ENCODE measurements at places on chromosomes 4 and X.

- no peak for DNase-seq
Observed at GRCh38 chrX:133033010-133033409, 63.9 kb downstream of the USP26 start.

DNA sequence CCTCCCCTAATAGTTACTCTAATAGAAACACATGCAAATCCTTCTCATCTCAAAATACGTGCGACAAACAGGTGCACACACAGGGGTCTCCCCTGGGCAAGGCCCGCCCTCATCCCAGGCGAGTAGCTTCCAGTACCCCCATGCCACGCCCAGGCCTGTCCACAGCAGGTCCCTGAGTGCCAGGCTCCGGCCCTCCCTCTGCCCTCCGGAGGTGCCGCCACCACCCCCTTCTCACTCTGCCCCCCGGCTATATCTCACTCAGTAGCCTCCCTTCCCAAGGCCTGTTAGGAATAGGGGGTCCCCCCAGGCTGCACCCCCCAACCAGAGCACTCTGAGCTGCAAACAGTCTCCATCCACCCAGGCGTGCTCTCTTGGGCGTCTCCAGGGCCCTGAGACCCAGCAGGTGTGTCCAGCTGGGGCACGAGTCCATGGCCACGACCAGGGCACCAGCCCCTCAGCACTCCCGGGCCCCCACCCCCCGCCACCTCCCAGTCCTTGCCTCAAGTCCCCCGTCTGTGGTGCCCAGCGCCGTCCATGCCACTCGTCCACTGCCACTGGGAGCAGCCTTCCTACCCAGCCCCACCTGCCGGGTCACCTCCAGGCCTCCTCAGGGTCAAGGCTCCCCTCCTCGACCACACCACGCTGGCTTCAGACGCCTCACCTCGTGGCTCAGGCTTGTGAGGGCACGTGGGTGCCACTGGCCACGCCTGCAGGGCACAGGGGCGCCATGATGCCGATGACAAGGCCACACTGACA is 41.7 kb downstream of the FAM53A start:
- no peak for DNase-seq

GRCh38 chr4:76658231-76659102 is 223.4 kb downstream of the SHROOM3 start:
- no peak for DNase-seq

DNA sequence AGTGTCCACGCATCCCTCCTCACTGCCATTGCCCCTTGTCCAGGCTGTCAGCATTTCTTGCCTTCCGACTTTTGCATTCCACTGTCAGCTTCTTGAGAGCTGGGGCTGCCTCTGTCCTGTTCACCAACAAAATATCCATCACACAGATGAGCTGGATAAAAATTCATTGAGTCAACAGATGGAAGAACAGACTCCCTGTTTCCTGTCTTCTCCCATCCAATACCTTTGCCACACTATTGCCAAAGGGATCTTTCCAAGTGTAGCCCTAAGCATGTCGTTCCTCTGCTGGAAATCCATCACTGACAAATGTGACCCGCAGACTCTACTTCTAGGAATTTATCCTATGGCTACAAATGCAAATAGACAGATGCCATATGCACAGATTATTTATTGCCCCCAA is 78.0 kb upstream of the PJA1 start:
- no peak for DNase-seq

DNA sequence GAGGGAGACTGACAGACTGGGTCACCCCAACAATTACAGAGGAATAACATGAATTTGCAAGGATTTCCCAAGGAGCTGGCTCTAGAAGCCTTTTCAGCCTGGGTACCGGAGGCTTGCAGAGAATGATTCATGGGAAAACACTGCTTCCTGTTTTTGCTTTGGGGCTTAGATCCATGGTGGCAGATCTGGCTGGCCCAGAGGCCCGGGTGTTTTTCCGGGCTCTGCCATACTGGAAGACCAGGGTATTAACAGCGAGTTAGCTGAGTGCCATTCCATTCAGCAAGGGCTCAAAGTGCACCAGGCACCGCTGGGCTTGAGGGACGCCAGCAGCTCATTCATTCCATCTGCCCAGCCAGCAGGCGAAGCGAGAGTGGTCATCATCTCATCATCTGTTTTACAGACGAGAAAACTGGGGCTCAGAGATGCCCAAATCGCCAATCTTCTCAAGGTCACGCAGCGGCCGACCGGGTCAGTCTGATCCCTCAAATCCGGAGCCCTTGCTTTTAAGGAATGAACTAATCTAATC is 1.3 kb downstream of the WDR1 start:
- DNase-seq, result no peak

- DNase-seq, result no peak
Observed at GRCh38 chr4:74878323-74878722, 54.6 kb upstream of the PARM1 start.

DNA sequence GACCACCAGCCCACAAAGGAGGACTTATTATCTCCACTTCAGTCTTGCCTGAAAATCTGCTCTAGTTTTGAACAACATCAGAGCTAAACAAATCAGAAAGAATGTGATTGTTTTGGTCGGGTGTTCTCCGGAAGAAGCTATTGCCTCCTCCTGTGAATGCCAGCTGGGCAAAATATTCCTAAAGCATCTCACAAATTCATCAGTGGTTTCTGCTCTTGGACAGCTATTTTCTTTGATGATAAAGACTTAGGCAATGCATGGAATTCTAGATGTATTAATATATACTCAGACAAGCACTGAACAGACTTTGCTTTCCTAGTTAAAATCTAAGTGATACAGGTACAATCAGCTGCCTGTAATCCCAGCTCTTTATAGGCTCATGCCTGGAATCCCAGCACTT is 71.8 kb downstream of the ASMT start:
- DNase-seq, result no peak

- no peak for DNase-seq
Observed at GRCh38 chr4:34293459-34293858, 1950.9 kb downstream of the ARAP2 start.

DNA sequence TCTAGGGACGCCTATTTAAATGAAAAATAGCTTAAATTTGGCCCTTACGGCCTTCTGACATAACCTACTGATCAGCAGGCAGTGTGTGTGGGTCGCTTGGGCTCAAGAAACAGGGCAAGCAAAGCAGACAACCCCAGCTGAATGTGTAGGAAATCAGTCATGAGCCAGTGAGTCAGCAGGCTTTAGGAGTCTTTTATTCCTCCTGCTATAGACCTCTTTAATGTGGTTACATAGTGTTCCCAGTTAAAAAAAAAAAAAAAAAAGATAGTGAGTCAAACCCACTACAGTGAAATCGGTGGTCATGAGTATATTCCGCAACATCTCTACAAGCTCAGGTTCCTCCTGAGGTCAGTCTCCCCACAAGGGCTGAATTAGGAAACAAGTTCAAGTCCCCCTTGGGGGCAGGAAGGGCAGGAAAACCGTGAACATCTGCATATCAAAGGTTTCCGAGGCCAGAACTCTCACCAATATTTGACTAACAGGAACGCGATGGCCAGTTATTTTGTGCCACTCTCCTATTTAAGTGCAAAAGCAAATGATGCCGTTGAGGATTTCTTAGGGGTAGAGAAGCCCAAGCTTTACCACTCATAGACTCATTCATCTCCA is 32.7 kb downstream of the ACSL1 start:
- no peak for DNase-seq

- DNase-seq, result no peak
Observed at GRCh38 chr4:158671665-158671914, at the start of gene C4orf46. TSS of gene C4orf46 (minus strand) at chr4:158671887. CDS start at chr4:158671801, 86 bp downstream.

DNA sequence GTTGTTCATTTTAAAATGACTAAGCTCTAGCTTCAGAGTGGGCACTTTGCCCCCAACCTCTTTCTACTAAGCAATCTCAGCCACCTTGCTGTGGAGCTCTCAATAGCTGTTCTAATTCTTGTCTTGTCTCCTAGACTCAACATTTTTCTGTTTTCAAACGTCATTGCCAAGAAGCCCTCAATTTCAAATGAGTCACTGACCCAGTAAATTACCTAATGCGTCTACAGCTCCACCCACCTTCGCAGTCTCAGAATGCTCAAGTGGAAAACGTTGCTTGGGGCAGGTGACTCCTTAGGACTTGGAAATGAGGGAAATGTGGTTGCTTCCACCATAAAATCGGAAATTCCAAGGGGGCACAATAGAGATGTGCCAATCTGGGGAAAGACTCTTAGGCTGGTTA is 59.0 kb downstream of the ING2 start:
- DNase-seq, result no peak

- no peak for DNase-seq
Observed at GRCh38 chr4:145418739-145419138, 62.9 kb upstream of the SMAD1 start.

DNA sequence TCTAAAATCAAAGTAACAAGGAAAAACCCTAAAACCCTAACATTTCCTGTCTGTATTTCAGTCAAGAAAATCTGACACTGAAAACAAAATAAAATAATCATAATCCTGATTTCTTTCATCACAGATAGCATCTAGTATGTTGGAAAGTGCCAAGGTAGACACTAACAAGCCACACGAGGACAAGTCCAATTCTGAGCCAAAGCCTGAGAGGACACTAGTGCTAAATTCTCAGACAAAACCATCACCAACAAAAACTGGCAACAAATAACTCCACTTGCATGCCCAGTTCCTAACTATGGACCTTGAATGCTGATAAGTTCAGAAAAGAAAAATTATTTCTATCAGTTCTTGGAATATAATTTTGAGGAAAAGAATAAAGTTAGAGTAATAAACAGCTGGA is 113.7 kb downstream of the MANBA start:
- DNase-seq, result no peak
